Osteocyte (in vitro differentiated cells): ENCODE measurements at places on chromosomes 13 and 19. TPM values are rescaled to one million over a fixed set of nuclear protein-coding genes. Genes with fewer than 3 reads are reported as not detected.
A peak's percentile ranks its signal among the peaks of the same experiment; 100 is the strongest.

ZNF575 gene
- total RNA-seq: 6.5 and 6.9 TPM in 2 replicates

CBARP gene
- total RNA-seq: 6.9 and 7.0 TPM in 2 replicates

DNA sequence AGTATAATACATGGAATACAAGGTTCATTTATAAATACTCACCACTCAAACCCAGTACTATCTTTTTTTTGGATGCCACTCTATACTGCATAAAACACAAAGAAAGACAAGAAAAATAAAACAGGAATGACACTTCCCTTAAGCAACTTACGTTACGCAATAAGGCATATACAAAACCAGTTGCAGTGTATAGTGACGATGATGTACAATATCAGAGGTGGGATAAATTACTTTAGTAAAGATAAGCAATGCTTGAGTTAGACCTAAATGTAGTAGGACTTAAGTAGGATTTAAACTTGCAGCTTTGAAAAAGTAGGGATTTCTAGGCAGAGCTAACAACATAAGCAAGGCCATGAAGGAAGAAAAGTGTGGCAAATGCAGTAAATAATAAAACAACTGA lies 374.9 kb downstream of the SPRY2 start:
- no peaks in the 10 kb centered on the region for H3K27me3 ChIP-seq
- H3K4me3 ChIP-seq: no peak overlapping the region
- H3K36me3 ChIP-seq: no peaks in the 10 kb centered on the region
- DNase-seq: no peak
- H3K4me1 ChIP-seq: peaks cover 6% of the 10 kb centered on the region
- no peak overlapping the region for H3K27ac ChIP-seq

DNA sequence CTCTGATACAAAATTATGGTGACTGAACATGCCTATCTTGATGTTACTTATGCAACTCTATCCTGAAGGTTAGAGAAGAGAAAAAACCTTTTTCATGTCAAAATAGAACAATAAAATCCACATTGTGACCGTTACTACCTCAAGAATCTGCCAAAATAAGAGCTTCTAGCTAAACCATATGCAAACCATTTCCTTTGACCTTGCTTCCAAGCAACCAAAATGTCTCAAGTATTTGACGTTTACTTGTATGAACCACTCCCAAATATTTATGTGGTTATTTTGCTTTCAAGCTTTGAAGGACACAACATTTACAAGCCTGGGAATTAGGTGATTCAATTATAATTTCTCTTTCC lies 13.9 kb downstream of the FOXO1 start:
- no peaks in the 10 kb centered on the region for H3K36me3 ChIP-seq
- peaks cover 30% of the 10 kb centered on the region for H3K4me1 ChIP-seq
- no peak overlapping the region for H3K27ac ChIP-seq
- H3K4me3 ChIP-seq: no peak overlapping the region

ZNF426 gene
- 20.6 and 20.7 TPM in 2 replicates for total RNA-seq

FXYD1 gene
- total RNA-seq: 0.86 TPM in 1 of 2 replicates, not detected in the other

WDR88 gene
- not detected in 2 replicates for total RNA-seq

DNA sequence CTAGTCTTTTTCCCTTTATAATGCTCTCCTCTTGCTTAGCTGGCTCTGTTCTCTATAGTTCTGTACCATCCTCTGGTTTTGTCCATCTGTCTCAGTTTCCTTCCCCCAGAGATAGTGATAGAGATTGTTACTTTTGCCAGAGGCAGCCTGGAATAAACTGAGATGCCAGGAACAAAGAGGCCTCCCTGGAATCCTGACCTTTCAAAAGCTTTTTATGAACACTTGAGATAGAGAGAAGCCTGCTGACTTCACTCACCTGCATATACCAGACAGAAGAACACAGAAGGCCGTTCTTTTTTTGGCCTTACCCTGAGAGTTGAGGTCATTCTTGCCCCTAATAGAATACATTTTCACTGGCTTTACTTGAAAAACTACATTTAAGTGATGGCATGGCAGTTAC lies 150.2 kb downstream of the LHFPL6 start:
- H3K4me3 ChIP-seq: no peak overlapping the region
- peaks cover 4% of the 10 kb centered on the region for H3K36me3 ChIP-seq
- peak overlapping the region; percentile 94 for H3K27ac ChIP-seq
- H3K4me1 ChIP-seq: peaks cover 38% of the 10 kb centered on the region
- no peaks in the 10 kb centered on the region for H3K27me3 ChIP-seq

PRKCG gene
- total RNA-seq: 0.21 and 0.30 TPM in 2 replicates

THSD8 gene
- total RNA-seq: 8.2 and 8.4 TPM in 2 replicates

KISS1R gene
- total RNA-seq: 0.47 and 1.7 TPM in 2 replicates

NCR1 gene
- total RNA-seq: not detected in 2 replicates

DNA sequence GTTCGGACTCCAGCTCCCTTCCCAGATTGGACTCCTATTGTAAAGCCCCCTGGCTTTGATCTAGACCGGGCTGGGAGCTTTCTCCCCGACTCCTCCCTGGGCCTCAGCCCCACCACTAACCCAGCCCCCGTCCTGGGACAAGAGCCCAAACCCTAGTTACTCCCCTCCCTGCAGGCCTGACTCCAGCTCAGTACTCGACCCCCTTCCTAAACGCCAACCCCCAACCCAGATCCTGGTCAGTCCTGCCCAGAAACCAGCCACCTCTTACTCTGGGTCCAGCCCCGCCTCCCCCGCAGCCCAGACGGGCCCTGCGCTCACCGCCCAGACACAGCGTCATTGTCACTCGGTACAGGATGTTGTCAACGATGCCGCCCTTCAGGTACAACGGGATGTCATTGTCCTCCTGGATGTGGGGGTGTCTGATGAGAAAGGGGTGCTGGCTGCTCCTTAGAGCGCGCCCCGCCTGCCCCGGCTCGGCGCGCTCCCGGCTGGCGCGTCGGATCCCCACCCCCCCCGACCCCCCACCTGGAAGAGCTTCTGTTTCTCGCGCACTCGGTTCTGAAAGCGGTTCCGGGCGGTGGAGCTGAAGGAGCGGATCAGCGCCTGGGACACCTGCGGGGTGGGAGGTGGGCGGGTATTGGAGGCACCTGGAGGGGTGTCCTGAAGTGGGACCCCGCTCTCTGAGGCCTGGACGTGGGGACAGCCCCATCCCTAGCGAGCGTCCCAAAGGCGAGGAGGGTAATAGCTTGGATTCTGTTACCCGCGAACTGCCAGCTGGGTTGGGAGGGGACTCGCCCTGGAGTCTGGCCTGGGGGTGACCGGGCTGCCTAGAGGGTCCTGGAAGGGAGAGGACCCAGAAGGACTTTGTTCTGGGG lies 866 bp downstream of the COX7A1 start:
- H3K36me3 ChIP-seq: peaks cover 40% of the 10 kb centered on the region
- no peaks in the 10 kb centered on the region for H3K4me1 ChIP-seq
- H3K27ac ChIP-seq: no peak overlapping the region
- no peak for DNase-seq
- no peak overlapping the region for H3K4me3 ChIP-seq
- no peaks in the 10 kb centered on the region for H3K27me3 ChIP-seq

GRCh38 chr19:18119013-18119716 lies 21.6 kb downstream of the MAST3 start:
- no peaks in the 10 kb centered on the region for H3K27me3 ChIP-seq
- peaks cover 4% of the 10 kb centered on the region for H3K36me3 ChIP-seq
- H3K4me3 ChIP-seq: peak overlapping the region; percentile 74
- no peak overlapping the region for H3K27ac ChIP-seq

CGB2 gene
- not detected in 2 replicates for total RNA-seq

GRCh38 chr13:24654741-24655140 lies 25.5 kb upstream of the ATP12A start:
- H3K36me3 ChIP-seq: no peaks in the 10 kb centered on the region
- H3K4me3 ChIP-seq: no peak overlapping the region
- H3K27ac ChIP-seq: no peak overlapping the region
- DNase-seq: no peak
- H3K27me3 ChIP-seq: peaks cover 13% of the 10 kb centered on the region
- no peaks in the 10 kb centered on the region for H3K4me1 ChIP-seq

DHDH gene
- 0.67 TPM in 1 of 2 replicates, not detected in the other for total RNA-seq

GRCh38 chr13:65417953-65418352 lies 1812.2 kb downstream of the PCDH9 start:
- H3K27ac ChIP-seq: no peak overlapping the region
- no peaks in the 10 kb centered on the region for H3K36me3 ChIP-seq
- H3K27me3 ChIP-seq: no peaks in the 10 kb centered on the region
- no peak for DNase-seq

DNA sequence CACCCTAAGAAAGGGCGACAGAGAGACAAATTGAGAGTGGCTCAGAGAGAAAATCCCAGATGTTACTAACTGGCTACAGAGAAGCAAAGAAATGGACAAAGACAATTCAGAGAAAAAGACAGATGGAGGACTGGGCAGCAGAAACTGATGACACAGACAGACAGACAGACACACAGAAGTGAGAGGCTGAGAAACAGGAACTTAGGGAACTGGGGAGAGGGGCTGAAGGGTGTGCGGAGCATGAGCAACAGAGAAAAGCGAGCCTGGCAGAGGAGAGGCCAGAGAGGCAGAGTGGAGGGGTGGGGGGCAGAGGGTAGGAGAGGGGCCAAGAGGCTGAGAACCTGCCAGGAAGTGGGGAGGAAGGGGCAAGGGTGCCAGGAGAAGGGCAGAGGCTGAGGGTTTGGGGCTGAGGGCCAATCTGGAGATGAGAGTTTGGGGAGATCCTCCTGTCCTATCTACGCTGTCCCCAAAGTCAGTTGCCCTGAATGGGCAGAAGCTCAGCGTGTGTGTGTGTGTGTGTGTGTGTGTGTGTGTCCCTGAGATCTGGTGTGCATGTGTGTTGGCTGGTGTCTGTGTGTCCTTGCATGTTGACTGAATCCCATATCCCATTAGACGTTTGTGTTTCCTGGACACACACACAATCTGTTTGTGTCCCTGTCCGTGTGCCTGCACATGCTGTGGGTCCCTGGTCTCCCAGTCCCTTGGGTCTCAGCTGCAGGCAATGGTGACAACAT lies 5.6 kb upstream of the ERFL start:
- peaks cover 62% of the 10 kb centered on the region for H3K27me3 ChIP-seq
- peaks cover 10% of the 10 kb centered on the region for H3K4me1 ChIP-seq
- DNase-seq: no peak
- H3K36me3 ChIP-seq: no peaks in the 10 kb centered on the region
- no peak overlapping the region for H3K27ac ChIP-seq

ZNF560 gene
- total RNA-seq: not detected in 2 replicates

DNA sequence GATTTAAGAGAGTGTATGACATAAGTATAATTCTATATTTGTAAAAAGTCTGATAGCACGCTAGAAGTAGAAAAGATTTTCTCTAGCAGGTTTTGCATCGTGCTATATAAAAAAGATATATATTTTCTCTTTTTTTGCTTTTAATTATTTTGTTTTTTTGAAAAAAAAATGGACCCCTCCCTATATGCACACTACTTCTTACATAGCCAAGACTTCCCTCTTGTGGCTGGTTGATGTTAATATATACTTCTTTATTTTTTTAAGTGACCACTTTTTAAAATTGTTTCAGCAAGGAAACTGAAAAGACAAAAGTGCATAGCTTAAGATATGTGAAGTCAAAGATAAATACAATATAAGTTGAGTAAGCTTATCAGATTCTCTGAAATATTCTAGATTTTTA lies 1202.8 kb downstream of the DIAPH3 start:
- DNase-seq: no peak
- H3K4me3 ChIP-seq: no peak overlapping the region
- no peaks in the 10 kb centered on the region for H3K4me1 ChIP-seq

- H3K36me3 ChIP-seq: no peaks in the 10 kb centered on the region
- peaks cover 2% of the 10 kb centered on the region for H3K27me3 ChIP-seq
Observed at GRCh38 chr13:73103238-73103637, 44.4 kb downstream of the KLF5 start.

CNOT3 gene
- 47.1 and 50.5 TPM in 2 replicates for total RNA-seq

PCDH20 gene
- 0.47 and 0.70 TPM in 2 replicates for total RNA-seq

SERTAD1 gene
- total RNA-seq: 13.3 and 13.8 TPM in 2 replicates

DNA sequence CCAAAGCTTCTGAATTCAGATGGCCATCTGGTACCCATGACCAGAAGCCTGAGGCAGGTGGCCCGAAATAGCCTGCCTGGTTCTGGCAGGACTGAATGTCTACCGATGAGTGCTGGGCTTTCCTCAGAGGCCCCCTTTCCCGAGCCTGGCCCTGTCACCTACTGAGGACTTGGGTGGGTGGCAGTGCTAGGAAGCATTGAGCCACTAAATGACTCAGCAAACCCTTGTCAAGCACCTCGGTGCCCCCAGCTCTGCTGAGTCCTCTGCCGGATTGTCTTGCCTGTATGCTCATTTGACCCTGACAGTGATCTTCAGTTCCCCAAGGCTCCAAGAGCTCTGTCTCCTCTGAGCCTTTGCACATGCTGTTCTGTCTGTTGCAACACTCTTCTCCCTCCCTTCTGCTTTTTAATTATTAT lies 17.9 kb downstream of the PPP1R37 start:
- H3K36me3 ChIP-seq: no peaks in the 10 kb centered on the region
- H3K4me1 ChIP-seq: peaks cover 2% of the 10 kb centered on the region
- no peaks in the 10 kb centered on the region for H3K27me3 ChIP-seq
- no peak overlapping the region for H3K4me3 ChIP-seq
- no peak for DNase-seq

GRCh38 chr13:50379584-50379983 lies 364.3 kb downstream of the KCNRG start:
- DNase-seq: no peak
- H3K36me3 ChIP-seq: peaks cover 9% of the 10 kb centered on the region
- no peaks in the 10 kb centered on the region for H3K27me3 ChIP-seq
- H3K4me3 ChIP-seq: no peak overlapping the region
- H3K27ac ChIP-seq: no peak overlapping the region

DNA sequence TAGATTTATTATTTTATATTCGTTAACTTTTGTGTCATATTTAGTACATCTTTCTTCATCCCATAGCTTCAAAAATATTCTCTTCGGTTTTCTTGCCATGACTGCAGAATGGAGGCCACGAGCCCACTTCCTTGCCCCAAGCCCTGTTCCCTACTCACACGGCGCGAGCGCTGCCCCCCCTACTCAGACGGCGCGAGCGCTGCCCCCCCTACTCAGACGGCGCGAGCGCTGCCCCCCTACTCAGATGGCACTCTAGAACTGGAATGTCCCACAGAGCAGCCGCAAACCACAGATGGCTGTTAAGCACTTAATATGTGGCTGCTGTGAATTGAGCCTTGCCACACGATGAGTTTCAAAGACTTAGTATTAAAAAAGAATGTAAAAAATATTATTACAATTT lies 102.2 kb upstream of the PEG3 start:
- H3K4me1 ChIP-seq: no peaks in the 10 kb centered on the region
- H3K27ac ChIP-seq: no peak overlapping the region
- no peaks in the 10 kb centered on the region for H3K27me3 ChIP-seq
- no peaks in the 10 kb centered on the region for H3K36me3 ChIP-seq

RNASEH2A gene
- 7.6 and 10.0 TPM in 2 replicates for total RNA-seq

C19orf38 gene
- 0.27 TPM in 1 of 2 replicates, not detected in the other for total RNA-seq

DNA sequence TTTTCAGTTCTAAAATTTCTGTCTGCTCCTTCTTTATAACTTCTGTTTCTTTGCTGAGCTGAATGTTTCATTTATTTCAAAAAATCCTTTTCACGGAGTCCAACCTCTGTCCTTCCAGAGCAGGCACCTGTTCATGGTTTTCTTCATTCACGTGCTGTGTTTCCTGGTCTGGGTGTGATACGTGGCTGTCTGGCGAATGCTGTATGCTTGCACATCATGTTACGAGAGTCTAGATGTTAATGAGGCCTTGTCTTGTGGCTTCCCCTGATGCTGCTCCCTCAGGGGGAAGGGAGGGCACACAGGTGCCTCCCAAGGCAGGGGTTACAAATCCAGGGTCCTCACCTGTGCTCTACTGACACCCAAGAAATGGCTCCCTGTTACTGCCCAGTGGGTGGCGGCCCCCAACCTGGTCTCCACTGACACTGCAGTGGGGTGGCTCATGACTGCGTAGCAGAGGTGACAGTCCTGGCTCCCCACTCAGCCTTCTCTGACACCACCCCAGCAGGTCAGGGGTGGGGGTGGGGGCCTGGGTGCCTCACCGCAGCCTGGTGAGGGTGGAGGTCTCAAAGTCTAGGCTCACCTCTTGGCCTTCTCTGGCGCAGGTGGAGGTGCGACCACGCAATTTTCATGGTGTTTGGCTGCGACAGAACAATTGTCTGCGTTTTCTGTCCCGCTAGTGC lies 20.1 kb upstream of the RAB20 start:
- H3K36me3 ChIP-seq: peaks cover 2% of the 10 kb centered on the region
- peak overlapping the region; percentile 93 for H3K27ac ChIP-seq
- peaks cover 12% of the 10 kb centered on the region for H3K4me1 ChIP-seq
- H3K27me3 ChIP-seq: no peaks in the 10 kb centered on the region
- no peak overlapping the region for H3K4me3 ChIP-seq
- DNase-seq: no peak

NAPSA gene
- 0.16 and 1.3 TPM in 2 replicates for total RNA-seq
